ENCODE measurements at places on chromosomes 3 and 15.

- no peak for DNase-seq
Measured at GRCh38 chr15:101129851-101130380, 121.9 kb downstream of the CHSY1 start.

DNA sequence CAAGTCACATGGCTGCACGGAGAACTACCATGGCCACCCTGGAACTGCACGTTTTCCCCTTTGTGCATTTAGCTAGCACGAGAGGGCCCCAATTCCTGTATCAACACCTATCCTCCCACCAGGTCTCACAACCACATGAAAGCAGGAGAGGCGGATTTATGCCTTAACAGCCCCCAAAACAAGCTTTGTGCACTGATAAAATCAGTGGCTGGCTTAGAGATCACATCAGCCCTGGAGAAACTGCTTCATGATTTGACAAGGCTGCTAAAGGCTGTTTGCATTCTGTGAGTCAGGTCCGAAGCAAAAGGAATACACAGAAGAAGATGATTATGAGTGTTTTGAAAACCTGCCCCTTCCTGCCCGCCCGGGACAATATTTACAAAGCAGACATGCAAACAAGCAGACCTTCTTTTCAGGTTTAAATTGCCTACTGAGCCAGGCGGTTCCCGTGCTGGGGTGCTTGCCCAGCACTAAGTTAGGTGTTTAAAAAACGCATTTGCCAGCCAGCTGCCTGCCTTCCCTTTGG is 25.9 kb downstream of the CEMIP start:
- DNase-seq = no peak

DNA sequence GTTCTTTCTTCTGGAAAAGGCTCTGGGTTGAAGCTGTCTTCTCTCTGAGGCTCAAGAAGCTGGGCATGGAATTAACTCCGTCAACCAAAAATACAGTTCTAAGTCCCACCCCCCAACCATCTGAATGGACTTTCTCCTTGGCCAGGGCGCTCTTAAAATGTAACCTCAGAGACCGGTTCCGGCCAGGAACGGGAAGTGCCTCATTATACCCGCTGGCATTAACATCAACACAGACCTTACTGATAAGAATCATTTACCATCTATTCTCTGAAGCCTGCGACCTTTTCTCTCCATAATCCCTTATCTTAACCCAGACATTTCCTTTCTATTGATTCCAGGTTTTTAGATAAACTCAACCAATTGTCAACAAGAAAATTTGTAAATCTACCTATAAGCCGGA is 64.7 kb downstream of the ATP1B3 start:
- no peak for DNase-seq

DNA sequence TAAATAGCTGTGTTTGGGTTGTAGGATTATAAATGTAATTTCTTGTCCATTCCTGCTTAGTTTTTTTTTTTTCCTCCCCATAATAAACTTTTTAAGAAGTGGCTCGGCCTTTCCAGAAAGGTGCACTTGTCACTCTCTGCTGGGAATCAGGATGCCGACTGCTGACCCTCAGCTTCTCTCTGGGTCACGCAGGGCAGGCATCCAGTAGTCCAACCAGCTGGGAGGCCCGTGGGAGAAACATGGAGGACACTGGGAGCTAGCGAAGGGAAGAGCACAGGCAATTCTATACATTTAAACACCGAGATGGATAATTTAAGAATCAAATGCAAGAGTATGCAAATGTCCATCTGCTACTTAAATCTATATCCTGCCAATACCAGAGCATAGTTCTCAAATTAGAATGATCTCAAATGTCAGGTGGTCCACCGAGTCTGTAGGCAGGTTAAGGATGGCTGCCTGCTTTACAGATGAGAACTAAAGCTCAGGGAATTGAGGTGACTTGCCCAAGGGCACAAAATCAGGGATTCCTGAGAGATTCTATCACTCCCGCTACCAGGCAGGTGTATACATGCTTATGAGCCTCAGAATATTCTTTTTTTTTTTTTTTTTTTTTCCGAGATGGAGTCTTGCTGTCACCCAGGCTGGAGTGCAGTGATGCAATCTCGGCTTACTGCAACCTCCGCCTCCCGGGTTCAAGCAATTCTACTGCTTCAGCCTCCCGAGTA is 64.5 kb downstream of the DAPK2 start:
- no peak for DNase-seq

GRCh38 chr15:50735156-50735555 is 30.4 kb downstream of the SPPL2A start:
- DNase-seq = no peak

GRCh38 chr3:127589600-127590281 is 792 bp downstream of the TPRA1 start:
- no peak for DNase-seq

- no peak for DNase-seq
Measured at GRCh38 chr3:139597947-139598346, 58.4 kb upstream of the RBP1 start.

DNA sequence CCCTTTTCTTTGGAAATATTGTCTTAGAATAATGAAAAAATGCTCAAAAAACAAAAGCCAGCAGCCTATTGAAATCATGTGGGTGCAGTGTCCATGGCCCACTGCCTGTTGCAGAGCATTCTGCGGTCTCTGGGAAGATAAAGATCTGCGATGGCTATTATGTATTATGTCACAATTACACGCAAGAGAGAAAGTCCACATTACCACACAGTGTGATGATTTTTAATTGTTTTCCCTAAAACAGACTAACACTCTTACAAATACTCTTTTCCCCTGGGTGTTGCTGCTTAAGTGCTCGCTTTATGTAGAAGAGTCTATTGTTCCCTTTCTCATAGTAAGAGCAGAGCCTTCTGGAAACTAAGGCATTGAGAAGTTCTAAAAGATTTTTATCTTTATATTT is 32.2 kb downstream of the SSR3 start:
- no peak for DNase-seq

DNA sequence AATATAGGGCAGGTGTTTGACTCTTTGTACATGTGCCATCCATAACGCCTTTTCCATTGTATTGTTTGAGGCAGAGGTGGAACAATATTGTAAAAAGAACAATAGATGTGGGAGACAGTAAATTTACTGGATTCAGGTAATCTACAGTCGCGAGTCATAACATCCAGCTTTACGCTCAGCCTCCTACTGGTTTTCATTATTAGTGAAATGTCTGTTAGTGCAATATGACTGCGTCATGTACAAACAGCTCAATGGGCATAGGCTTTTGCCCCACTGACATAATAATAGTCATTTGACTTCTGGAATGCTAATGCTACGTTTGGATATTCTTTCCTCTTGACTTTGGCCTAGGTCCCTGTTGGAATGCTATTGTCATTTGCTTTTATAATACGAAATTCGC is 9.5 kb downstream of the CACNA2D3 start:
- DNase-seq = no peak

DNA sequence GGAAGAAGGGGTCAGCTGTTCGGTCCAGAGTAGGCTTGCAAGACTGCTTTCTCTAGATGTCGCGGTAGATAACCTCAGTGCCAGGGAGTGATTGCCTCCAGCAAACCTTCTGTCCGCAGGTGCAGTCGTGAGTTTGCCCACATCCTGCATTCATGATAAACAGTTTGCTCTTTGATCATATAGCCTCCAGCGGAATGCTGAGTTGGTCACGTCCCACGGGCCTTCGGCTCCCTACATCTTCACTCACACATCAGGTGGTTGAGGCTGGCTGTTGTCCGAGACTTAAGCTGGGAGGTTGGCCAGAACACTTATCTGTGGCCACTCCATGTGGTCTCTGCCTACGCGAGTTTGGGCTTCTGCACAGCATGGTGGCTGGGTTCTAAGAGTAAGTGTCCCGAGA is 62.1 kb upstream of the NR2C2 start:
- no peak for DNase-seq

DNA sequence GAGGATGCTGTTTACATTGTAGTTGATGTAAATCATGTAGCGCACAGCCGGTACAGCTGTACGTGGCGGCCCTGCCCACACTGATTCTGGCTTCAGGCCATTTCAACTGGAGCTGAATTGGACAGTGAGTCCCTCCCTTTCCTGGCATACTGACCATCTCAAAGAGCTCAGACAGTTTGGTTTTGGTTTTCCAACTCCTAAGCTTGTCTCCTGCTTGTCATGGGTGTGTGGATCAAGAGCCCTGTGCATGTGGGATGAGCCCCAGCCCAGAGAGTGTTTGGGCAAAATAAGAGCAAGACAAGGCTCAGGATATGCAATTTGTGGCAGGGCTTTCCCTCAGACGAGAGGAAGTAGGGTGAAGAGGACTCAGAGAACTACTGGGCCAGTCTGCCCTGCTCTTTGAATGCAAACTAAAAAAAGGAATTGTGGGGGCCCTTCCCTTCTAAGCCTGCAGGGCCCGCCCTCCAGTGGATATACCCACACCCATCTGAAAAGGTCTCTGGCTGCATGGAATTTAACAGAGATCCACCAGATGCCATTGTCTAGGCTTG is 13.3 kb downstream of the ITGA11 start:
- DNase-seq = peak; percentile 79

GRCh38 chr3:58144478-58145325 is 66.1 kb downstream of the DNASE1L3 start:
- no peak for DNase-seq

DNA sequence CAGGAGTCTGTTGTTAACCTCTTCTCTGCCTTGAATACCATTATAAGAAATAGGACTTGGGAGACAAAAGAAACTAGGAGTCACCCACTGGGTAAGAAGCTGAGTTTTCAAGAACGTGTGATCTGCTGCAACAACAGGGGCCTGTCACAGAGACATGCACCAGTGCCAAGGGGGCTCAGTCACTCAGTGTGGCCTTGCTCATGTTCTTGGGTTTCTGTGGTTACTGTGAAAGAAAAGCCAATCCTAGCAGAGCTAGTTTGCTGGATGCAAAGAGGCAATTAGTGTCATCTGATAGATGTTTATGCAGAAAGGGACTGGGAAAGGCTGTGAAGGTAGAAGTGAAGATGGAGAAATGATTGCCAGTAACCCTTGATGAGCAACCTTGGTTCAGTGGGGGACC is 126.3 kb downstream of the IQCH start:
- no peak for DNase-seq

DNA sequence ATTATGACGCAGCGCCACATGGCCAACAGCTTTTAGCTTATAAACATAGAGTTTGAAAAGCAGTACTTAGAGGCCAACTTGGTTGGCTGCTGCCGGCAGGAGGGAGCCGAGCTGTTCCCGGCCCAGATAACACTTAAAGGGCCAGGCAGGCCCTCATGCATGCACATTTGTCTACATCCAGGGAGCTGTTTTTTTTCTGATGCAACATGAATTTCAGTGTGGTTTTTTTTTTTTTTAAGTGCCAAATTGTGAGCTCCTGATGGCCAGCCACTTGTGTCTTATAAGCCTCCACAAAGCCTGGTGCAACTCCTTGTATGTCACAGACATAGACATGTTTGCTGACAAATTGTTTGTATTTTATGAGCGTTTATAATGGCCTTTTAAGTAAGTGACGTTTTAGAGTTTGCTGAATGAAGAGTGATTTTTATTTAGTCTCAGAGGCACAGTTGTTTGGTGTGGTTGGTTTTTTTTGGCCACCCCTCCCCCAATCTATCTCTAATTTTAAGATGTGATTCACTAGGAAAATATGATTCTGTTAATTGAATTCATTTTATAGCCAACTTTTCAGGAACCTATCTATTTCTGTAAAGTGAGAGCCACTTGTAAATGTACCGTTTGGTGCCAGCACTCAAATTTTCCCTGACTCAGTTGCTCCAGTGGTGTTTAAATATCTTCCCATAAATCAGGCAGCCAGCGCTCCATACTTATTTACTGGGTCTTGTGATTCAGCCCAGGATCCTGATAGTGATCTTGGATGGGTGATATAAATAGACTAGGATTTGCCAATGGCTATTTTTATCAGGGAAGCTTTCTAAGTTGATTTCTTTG is 134.3 kb downstream of the VGLL4 start:
- DNase-seq = peak; percentile 95

GRCh38 chr15:57284535-57284934 is 91.8 kb upstream of the CGNL1 start:
- DNase-seq = no peak

GRCh38 chr15:98012354-98012753 is 51.9 kb downstream of the ARRDC4 start:
- DNase-seq = no peak

- no peak for DNase-seq
Measured at GRCh38 chr3:129622933-129623332, 16.5 kb upstream of the PLXND1 start.

DNA sequence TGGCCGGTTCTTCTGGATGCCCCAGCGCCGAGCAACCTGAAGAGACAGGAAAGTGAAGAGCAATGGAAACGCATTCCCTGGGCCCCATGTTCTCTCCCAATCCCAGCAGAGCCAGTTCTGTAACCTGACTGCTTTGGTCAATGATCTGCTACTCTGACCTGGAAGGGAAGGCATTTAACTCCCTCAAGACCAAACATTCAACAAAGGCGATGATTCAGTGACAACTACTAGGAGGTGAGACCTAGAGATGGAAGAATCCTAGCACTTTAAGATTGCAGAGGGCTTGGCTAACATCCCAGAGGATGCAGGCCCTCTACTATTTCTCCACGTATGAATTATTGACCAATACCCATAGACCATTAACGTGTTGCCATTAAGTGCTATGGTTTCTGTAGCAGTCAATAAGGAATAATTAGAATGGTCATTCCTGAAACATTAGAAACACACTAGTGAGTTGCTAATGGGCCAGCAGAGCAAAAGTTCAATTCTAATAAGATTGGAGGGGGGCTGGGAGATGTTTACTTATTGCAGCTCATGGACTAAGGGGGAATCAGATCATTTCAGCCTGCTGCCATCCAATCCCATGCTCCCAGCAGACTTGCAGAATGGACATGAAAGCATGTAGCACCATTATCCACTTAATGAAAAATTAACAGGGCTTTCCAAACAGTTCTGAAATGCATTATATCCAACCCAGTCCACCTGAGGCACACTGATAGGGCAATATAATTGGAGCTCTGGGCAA is 56.6 kb downstream of the ETV5 start:
- no peak for DNase-seq

DNA sequence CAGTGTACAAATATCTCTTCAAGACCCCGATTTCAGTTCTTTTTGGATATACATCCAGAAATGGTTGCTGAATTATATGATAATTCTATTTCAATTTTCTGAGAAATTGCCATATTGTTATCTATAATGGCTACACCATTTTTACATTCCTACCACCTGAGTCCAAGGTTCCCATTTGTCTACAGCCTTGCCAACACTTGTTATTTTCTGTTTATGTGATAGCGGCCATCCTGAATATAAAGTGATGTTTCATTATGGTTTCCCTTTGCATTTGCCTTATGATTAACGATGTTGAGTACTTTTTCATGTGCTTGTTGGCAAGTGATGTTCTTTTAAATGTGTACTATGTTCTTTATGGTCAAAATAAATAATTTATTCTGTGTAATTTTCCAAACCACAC is 8.5 kb downstream of the NR1I2 start:
- DNase-seq = no peak

GRCh38 chr15:82393671-82394070 is 35.9 kb upstream of the GOLGA6L9 start:
- peak; percentile 72 for DNase-seq

- DNase-seq = no peak
Measured at GRCh38 chr3:116103868-116104530, 341.3 kb downstream of the LSAMP start.

GRCh38 chr3:150970665-150971324 is 1.7 kb downstream of the CLRN1 start:
- DNase-seq = peak; percentile 46

- no peak for DNase-seq
Measured at GRCh38 chr3:133649486-133650068, 12.2 kb downstream of the TOPBP1 start.

Data from AG10803 (cell line).